ENCODE measurements at places on chromosomes 5 and 9.

DNA sequence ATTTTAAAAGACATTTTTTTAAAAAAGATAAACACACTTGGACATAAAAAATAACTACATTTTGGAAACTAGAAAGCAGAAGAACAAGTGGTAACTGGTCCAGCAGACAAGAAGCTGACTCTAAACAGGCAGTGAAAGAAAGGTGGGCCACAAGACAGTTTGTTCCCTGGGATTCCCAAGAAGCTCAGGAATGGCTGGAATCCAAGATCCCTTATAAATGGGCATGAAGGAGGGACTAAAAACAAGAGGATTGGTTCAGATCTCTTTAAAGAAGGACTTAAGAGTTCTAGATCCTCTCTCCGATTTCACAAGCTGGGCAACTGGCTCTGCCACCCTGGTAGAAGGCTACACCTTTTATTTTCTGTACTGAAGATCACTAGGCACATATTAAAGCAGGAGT lies 102.8 kb downstream of the ARL15 start:
- no peak for DNase-seq

GRCh38 chr5:98492258-98492657 lies 281.2 kb upstream of the RGMB start:
- DNase-seq, result no peak

- DNase-seq, result no peak
Observed at GRCh38 chr5:58122157-58122556, 337.7 kb downstream of the PLK2 start.

GRCh38 chr5:141527426-141527825 lies 38.5 kb downstream of the PCDHGC5 start:
- no peak for DNase-seq

DNA sequence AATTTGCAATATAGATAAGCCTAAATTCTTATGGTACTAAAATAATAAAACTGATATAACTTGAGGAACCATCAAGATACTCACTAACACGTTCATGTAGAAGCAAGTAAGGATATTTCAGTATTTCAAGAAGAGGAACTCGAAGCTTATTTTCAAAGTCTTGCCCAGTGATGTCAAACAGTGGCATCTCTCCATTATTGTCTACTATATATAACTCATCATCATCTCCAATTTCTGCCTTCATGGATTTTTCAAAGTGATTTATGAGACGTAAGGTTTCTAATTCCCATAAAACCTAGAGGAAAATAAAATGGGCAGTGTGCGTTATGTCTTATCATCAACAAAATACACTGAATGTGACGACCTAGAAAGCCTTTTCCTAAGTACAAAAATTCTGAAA lies 8.6 kb downstream of the SETX start:
- no peak for DNase-seq

DNA sequence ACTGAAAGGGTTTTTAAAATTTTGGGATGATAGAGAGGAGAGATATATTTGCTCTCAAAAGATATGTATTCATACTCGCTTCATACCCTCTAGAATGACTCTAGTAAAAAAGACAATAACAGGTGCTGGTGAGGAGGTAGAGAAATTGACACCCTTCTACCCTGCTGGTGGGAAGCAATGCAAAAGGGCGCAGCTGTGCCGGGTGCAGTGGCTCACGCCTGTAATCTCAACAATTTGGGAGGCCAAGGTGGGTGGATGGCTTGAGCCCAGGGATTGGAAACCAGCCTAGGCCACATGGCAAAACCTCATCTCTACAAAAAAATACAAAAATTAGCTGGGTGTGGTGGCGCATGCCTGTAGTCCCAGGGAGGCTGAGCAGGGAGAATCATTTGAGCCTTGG lies 33.9 kb upstream of the NXNL2 start:
- DNase-seq, result no peak

DNA sequence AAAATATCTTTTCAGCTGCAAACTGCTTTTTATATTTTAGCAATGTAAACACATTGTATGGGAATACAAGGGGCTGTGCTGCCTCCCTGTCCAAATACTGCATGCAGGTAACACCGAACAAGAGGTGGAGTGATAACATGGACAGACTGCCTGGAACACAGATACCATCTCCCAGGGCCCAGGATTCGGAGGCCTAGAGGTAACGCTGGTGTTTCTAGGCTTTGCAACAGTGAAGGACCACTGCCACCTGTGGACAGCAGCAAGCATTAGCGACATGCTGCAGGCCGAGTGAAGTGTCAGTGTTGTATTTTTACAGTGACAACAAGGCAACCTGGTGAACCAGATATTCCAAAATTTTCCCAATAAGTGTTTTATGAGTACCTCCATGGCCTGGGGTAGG lies 379.1 kb downstream of the DMRT2 start:
- no peak for DNase-seq

- DNase-seq, result no peak
Observed at GRCh38 chr5:57311251-57311650, 137.4 kb downstream of the GPBP1 start.

- peak; percentile 65 for DNase-seq
Observed at GRCh38 chr5:140372971-140373487, 13.0 kb downstream of the SLC4A9 start.

- no peak for DNase-seq
Observed at GRCh38 chr5:22351178-22351577, 502.0 kb downstream of the CDH12 start.

GRCh38 chr9:112894699-112895098 lies 4.0 kb upstream of the SLC46A2 start:
- DNase-seq, result no peak

DNA sequence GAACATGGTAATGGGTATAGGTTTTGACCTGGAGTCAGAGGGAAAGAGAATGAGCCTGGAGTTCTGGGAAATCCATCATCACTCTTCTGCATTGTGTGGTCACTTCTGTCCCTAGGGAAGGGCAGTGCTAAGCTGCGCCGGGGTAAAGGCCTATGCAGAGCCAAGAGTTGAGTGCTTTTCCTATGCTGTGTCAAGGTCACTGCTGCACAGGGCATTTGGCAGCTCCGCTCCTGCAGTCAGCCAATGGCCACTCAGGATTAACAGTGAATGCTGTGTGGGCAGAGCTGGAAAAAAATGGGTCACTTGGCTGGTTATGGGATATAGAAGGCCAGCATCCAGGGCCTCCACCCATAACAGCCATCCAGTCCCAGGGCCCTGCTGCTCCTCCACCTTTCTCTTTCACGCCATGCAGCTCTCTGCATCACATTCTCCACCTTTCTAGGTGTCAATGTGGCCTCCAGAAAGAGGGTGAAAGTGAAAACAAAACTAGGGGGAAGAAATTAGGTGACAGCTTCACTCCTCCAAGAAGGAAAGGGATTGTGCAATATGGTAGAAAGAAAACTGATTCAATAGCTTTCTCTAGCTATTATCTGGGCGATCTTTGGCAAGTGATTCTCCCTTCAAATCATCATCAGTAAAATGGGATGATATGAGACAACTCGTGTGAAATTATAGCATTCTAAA lies 279.3 kb upstream of the ANKRD55 start:
- DNase-seq, result no peak

DNA sequence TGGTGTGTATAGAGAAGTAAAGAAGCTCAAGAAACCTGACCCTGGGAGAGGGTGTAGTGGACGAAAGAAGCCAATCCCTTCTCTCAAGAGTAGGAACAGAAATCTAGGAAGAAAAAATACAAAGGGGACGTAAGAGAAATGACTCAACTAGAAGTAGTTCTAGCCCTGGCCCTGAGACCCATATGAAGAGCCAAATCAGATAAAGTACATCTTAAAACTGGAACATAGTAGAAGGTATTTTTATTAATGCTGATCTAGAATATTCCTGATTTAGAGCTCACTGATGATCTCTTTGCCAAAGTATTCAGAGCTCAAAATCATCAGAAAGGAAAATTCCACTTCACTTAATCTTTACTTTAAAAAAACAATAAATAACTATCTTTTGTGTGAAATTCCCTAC lies 184.8 kb downstream of the MLLT3 start:
- DNase-seq, result no peak

GRCh38 chr9:104686081-104686480 lies 8.2 kb upstream of the OR13D1 start:
- no peak for DNase-seq

DNA sequence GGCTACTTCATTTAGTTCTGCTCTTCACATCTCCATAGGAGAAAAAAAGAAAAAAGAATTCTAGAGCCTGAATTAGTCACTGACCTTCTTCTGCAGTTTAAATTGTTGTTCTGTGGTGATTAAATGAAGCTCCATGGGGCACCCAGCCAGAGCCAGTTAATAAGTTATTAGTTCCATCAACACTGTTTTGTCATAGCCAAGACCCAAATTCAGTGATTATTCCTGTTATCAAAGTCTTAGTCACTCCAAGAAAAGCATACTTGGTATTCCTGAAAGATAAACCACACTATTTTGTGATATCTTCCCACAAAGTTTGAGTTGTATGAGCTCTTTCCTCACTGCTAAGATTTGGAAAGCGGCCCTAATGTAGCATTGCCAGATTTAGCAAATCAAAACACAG lies 134.8 kb upstream of the RGMB start:
- DNase-seq, result peak; percentile 96

DNA sequence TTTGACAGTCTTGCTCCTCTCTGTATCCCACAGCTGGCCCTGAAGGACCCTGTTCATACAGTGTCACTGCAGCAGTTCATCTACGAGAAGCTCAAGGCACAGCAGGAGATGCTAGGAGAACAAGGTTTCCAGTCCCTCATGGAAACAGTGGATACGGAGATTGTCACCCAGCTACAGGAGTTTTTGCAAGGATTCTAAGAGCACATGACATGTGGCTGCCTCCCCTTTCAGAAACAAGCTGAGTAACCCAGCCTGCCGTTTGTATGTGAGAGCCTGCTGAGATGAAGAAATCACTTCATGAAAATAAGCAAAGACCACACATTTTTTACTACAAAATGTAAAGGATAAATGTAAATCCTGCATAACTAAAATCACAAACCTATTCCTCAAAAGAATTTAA lies 48.5 kb downstream of the LRRC70 start:
- no peak for DNase-seq

DNA sequence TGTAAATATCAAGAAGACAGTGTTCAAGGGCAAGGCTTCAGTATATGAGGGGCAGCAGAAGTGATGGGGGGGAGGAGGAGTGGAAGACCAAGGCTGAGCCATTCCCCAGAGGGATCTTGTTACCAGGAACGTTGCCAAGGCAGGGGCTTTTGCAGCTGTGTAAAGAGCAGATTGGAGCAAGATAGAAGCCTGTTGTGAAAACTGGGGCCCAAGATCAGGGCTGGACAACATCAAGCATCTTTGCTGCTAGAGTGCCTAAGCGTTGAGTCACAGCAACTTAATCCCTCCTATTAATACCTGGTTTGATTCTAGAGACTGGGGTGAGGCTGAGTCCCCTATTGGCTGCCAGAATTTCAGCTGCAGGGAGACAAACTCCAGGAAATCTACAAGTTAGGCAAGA lies 18.4 kb upstream of the ERCC6L2 start:
- DNase-seq, result no peak

GRCh38 chr5:137629646-137630045 lies 106.2 kb downstream of the KLHL3 start:
- DNase-seq, result peak; percentile 53

DNA sequence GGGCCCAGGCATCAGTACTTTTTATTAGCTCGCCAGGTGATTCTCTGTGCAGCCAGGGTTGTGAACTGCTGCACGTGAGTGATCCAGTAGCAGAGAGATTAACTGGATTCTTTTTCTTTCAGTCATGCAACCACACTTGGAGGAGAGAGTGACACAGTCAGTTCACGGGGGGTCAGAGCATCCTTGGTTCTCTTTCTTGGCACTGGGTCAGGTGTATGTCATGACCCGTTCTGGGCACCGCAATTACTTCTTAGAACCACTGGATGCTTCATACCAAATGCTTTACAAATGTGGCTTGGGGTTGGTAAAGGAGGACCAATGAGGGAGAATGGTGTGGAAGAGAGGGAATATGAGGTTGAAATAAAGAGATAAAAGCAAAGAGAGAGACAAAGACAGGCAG lies 368.7 kb downstream of the MLLT3 start:
- DNase-seq, result no peak

DNA sequence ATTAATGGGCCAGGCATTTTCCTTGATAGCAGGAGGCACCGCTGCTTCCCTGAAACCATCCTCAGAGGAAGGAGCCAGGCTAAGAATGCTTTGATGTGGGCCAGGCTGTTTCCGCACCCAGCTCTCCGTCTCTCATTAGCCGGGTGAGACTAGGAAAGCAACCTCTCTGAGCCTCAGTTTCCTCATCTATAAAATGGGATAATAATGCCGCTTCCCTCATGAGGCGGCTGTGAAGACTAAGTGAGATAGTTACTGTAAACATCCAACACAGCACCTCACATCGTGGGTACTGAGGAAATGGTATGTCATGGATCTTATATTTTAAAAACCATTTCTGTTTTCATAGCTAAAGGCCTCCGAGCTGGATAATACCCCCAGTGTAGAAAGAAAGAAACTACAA lies 46.5 kb downstream of the NEK6 start:
- no peak for DNase-seq

DNA sequence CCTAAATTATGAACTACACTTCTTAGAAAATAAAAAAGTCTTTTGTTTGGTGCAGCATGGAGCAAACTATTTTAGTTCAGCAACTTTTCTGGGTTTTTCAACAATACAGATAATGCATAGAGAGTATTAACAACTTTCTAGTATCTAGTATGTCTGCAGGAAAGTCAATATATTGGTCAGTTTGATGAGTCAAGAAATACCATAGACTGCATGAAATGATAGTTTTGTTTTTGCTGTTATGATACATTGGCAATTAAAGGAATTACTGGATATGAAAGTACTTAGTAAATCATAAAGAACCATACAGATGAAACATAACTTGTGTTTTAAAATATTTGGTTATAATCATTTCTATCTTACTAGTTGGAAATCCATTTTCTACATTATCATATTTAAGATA lies 173.5 kb downstream of the GIN1 start:
- DNase-seq, result no peak

GRCh38 chr5:148484651-148485050 lies 100.9 kb downstream of the FBXO38 start:
- no peak for DNase-seq

GRCh38 chr9:97935276-97935675 lies 2.7 kb downstream of the HEMGN start:
- DNase-seq, result no peak

GRCh38 chr9:137303151-137303892 lies 1.3 kb upstream of the NRARP start:
- DNase-seq, result no peak

All from kidney glomerular epithelial cell (primary cell).